Stimulated activated CD4-positive, alpha-beta T cell treated with anti-CD3 and anti-CD28 coated beads, TNF-alpha, amount 100 ng/mL, for 1 hour (primary cell): ENCODE measurements at places on chromosomes 11 and 22.

DNA sequence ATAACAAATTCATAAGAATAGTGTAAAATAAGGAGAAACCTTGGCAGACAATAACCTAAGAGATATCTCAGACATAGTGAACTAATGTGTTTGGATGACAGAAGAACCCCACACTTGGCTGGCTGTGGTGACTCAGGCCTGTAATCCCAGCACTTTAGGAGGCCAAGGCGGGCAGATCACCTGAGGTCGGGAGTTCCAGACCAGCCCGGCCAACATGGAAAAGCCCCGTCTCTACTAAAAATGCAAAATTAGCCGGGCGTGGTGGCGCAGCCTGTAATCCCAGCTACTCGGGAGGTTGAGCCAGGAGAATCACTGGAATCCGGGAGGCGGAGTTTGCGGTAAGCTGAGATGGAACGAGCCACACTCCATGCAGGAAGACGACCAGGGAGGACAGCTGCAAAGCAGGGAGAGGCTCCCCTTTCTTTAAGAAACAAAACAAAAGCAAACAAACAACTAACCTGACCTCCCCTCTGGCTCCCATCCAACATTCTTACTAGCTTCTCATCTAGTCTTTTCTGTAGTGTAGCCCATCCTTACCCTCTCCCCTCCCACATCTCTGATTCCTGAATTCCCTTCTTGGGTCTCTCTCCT lies 84.2 kb downstream of the ZNF280B start:
- DNase-seq, result no peak

DNA sequence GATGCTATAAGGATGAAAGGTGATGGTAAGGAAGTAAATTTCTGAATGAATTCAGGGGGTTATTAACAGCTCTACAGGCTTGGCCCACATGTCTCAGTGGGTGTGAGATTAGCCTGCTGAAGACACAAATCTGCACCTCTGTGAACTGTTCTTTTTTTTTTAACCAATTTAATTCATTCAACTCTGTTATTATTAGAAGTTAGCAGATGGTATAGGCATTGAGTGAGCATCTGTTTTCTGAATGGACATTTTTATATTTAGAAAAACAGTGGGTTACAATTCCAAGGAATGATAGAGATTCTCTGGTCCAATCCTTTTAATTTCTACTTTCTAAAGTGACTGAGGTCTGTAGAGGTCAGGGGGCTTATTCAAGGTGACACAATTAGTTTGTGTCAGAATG lies 122.0 kb upstream of the SORL1-AS1 start:
- no peak for DNase-seq

DNA sequence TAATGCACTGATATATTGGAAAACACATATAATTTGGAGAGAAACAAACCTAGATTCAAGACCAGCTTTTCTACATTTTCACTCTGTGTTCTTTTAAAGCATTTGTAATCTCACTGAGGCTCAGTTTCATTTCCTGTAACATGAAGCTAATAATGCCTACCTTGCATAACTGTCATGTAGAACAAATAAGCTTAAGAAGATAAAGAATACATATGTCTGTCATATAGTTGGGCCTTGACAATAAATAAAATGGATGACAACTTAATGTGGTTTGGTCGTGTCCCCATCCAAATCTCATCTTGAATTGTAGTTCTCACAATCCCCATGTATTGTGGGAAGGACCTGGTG lies 35.2 kb upstream of the FIBIN start:
- DNase-seq, result no peak

DNA sequence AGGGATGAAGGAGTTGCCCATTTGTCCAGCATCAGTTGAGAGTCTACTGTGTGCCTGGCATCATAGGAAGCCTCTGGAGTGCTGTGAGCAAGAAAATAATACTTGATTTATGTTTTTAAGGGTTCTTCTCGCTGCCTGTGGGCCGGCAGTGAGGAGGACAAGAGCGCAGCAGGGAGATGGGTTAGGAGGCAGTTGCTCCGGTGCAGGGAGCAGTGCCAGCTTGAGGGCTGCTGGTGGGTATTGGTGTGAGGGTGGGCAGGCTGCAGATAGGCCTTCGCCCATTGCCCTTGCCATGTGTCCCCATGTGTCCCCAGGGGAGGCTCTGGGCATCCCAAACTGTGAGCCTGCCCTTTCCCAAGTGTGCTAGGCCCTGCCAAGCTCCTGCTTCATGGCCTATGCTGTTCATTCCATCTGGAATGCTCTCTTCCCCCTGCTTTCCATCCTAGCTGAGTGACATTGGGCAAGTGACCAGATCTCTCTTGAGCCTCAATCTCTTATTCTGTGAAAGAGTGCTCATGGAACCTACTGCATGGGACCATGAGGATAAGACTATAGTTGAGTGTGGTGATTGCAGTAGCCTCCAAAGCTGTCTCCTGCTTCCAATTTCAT lies 19.8 kb downstream of the BMAL1 start:
- no peak for DNase-seq

- no peak for DNase-seq
Measured at GRCh38 chr11:76801736-76802135, 18.6 kb downstream of the TSKU start.

DNA sequence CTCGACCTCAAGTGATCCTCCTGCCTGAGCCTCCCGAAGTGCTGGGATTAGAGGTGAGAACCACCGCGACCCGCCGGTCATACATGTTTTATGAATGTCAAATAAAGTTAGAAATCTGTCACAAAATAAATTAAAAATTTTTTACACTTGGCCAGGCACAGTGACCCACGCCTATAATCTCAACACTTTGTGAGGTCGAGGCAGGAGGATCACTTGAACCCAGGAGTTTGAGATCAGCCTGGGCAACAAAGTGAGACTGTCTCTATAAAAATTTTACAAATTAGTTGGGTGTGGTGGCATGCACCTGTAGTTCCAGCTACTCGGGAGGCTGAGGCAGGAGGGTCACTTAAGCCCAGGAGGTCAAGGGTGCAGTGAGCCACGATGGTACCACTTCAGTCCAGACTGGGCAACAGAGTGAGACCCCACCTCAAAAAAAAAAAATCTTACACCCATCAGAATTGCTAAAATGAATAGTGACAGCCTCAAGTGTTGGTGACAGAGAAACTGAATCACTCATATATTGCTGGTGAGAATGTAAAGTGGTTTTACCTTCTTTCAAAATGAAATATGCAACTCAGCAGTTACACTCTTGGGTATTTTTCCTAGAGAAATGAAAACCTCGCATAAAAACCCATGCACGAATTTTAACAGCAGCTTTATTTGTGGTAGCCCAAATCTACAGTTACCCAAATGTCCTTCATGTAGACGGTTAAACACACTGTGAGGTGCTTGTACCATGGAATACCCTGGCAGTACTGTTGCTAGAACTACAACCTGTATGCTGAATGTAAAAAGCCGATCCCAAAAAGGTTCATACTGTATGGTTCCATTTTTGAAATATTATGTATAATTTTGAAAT lies 55.4 kb downstream of the MED15 start:
- no peak for DNase-seq

DNA sequence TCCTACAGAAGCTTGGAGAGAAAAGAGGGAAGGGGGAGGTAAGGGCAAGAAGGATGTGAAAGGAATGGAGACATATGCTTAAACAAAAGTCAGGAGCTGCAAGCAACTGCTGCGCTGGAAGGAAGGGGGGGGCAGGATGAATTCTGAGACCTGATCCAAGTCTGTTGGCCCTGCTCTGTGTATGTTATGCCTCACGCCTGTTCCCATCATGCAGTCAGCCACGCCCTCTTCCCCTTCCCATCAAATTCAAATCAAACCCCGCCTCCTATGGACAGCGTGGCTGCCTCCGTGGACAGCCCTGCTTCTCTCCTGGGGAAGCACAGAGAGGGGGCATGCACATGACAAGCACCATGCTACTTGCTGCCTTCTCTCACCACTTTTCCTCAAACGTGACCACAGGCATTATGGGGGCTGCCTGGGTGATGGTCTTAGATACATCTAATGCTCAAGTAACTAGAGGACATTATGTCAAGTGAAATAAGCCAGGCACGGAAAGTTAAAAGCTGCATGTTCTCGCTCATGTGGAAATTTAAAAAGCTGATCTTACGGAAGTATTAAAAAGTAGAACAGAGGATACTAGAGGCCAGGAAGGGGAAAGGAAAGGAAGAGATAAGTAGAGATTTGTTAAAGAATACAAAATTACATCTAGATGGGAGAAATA lies 45.8 kb upstream of the CYP2D6 start:
- DNase-seq, result no peak

DNA sequence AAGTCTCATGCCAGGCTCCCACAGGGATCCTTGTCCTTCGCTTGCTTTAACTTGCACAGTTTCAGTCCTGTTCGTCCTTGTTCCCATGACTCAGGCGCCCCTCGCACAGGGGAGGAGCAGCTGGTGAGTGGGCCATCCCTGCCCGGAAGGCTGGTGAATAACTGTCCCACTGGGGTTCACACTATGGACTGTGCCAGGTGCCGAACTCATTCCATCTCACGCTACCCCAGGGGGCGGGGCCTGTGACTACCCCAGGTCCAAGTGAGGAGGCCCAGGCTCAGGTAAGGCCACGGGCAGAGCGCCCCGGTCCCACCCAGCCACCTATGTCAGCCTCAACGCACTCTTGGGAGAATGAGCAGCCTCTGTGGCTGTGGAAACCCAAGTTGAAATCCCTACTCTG lies 7.2 kb upstream of the CARD10 start:
- DNase-seq, result no peak

DNA sequence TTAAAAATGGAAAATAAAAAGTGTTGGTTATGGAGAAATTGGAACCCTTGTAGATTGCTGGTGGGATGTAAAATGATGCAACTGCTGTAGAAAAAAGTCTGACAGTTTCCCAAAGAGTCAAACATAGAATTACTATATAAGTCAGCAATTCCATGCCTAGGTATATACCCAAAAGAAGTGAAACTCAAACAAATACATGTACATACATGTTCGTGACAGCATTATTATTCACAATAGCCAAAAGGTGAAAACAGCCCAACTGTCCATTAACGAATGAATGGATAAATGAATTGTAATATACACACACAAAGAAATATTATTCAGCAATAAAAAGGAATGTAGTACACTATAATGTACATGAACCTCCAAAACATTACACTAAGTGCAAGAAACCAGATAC lies 116.0 kb downstream of the TTC28 start:
- DNase-seq, result no peak

DNA sequence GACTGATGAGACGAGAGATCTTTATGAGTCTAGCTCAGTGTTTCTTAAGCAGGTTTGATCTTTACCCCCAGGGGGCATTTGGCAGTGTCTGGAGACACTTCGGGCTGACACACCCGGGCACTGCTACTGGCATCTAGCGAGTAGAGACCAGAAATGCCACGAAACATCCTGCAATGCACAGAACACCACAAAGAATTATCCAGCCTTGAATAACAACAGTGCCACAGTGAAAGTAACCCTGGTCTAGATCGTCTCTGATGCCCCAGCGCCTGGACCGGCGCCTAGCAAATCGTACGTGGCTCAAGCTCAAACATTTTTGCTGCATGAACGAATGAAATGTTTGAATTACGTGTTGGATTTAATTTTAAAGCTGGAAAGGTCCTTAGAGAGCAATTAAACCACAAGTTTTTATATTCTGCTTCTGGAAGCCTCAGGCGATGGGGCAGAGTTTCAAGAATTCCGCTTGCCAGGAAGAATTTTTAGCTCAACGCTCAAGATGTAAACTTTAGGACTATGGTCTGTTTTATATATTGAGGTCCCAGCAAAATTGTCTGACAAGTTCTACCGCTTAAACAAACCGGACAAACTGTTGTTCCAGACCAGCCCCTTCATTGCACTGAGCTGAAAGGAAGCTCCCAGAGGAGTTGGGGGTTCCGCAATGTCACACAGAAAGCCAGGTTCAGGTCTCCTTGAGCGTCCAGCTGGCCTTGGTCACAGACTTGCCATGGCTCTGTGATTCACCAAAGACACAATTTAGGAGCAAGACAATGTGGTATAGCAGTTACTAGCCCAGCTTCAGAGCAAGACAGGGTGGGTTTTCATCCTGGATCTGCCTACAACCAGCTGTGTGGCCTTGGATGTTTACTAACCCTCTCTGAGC lies 44.2 kb upstream of the SMTN start:
- no peak for DNase-seq

DNA sequence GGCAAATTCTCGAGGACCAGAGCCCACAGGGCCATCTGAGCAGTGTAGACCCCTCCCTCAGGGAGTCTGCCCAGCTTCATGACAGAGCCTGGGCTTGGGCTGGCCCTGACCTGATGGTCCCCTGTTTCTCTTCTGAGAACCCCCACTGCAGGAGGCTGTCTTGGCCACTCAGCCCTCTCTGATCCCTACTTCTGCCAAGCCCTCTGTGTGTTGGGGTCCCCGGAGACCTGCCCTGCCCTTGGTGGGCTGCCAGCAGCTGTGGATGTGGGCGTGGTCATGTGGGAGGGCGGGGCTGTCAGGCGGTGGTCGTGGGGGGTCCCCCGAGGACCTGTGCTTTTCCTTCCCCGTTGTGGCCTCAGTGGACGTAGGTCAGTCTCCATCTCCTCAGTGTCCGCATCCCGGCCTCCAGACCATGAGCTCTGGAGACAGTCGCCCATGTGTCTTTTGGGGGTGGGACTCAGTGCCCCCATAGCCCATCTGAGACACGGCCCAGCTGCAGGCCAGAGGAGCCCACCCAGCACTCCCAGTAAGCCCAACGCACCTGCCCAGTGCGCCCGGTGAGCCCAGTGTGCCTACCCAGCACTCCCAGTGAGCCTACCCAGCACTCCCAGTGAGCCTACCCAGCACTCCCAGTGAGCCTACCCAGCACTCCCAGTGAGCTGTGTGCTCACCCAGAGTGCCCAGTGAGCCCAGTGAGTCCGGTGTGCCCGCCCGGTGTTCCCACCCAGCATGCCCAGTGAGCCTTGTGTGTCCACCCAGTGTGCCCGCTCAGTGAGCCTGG lies 409.2 kb downstream of the TBC1D22A start:
- no peak for DNase-seq

DNA sequence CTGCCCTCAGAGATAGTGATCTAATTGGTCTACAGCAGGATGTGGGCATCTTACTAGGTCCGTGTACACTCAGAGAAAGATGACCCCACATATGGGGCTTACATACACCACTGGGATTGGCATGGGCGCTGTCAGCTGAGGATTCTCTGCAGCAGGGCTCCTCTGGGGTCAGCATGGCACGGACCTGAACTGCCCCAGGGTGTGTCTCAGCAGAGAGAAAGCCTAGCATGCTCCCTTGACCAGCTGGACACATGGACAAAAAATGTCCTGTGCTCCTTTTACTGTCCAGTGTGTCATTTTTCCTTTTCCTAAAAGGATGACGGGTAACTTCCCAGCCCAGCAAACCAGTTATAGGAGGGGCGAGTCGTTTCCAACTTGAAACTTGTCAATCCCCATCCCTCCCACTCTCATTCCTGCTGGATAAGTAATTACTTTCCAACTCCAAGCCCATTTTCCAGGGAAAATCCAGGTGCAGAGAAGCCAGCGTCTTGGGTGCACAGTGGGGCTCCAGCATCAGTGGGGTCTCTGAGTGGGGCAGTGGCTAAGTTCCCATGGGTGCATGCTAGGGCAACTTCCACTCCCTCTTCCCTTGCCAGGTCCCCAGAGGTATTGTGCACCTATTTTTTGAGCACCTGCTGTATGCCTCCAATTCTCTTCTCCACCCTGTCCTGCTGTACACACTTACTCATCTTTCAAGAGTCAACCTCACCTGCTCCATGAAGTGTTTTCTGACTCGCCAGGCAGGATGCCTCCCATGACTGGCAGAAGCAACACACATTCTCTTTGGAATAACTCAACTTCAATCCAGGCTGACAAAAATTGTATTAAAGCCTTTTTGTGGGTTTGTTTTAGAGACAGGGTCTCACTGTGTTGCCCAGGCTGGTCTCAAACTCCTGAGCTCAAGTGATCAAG lies 5.0 kb downstream of the VSTM5 start:
- no peak for DNase-seq
